Activated T-cell treated with anti-CD3 and anti-CD28 coated beads, Interleukin-2, amount 50 U/mL, for 72 hours (primary cell): ENCODE measurements at places on chromosomes 3 and 15.

GRCh38 chr15:67100801-67101581 lies 35.6 kb downstream of the SMAD3 start:
- peak; percentile 81 for DNase-seq

DNA sequence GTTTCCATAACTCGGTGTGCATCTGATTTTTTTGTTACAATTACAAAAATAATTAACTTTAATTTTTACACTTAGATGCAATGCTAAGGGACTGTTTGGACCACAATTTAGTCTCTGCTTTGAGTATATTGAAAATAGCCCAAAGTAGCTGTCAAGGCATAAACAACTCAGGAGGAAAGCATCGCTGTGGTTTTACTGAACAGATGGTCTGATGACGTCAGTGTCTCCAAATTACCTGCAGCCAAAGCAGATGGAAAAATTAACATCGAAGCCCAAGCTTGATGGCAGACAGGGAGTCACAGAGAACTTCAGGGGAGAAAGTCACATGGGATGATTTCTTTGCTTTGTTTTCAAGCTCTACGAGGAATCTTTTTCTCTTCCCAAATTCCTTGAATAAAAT lies 83.1 kb upstream of the PLCL2 start:
- DNase-seq: no peak

- no peak for DNase-seq
Observed at GRCh38 chr15:22962611-22963010, 17.6 kb downstream of the CYFIP1 start.

- DNase-seq: no peak
Observed at GRCh38 chr3:129543156-129543790, at the start of gene H1-8. Gene H1-8 (plus strand): TSS chr3:129543175. CDS start chr3:129543219, 44 bp downstream.

DNA sequence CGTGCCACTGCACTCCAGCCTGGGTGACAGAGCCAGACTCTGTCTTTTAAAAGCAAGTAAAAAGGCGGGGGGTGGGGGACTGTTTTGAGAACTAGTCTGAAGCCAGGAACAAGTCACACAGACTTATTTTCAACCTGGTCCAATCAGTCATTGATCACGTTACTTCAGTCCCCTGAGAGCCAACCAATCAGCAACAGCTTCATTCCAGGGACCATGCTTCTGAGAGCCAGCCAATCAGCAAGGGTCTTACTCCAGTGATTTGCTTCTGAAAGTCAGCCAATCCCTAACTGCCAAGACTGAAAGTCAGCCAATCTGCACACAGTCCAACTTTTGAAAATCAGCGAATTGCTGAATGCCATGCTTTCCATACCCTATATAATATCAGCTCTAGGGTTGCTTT lies 48.6 kb upstream of the C15orf39 start:
- DNase-seq: no peak

- peak; percentile 37 for DNase-seq
Observed at GRCh38 chr3:85576091-85576690, 617.4 kb downstream of the CADM2 start.

GRCh38 chr3:184085389-184085852 lies 11.4 kb upstream of the HTR3E start:
- no peak for DNase-seq

DNA sequence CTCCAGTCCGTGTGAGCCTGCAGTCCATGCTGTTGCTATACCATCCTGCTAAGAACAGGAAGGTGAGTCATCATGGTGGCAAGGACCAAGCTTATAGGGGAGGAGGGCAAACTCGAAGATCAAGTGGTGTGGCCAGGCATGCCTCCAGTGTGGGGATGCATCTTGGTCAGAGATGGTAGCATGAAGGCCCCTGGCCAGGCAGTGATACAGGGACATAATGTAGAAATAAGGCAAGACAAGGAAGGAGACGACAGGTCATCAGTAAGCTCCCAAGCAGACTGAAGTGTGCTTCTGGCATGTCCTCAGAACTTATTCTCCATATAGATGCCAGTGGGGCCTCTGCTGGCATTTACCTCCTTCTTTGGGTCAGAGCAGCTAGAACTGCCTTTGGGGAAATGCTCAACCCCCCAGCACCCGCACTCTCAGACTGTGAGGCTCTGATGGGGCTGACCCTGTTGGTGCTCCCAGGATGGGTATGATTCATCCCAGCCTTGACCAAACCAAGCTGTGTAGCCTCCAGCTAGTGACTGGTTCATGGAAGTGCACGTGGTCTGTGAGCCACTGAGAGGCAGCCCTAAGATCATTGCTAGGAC lies 52.5 kb upstream of the ATP2B2 start:
- DNase-seq: no peak

DNA sequence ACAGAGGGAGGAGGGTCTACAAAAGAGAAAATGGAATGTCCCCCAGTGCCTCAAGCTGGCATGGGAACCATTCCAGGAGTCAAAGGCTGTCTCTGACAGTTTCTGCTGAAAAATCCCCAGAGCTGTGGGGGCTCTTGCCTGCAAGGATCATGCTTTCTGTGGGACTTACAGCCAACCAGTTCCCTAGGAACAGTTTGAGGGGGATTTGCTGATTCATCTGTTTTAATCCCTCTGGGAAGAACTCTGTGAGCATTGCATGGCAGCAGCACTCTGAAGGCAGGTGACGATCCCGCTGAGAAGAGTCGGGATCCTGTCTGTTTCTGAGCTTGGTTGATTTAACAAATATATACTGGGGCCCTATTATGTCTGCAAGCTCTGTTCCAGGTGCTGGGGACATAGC lies 176.0 kb downstream of the SSR3 start:
- no peak for DNase-seq

GRCh38 chr15:64775551-64776401 lies at the start of gene RBPMS2:
Gene RBPMS2 (minus strand): TSS chr15:64775589. CDS start chr15:64775319, 270 bp downstream.
- peak; percentile 13 for DNase-seq

DNA sequence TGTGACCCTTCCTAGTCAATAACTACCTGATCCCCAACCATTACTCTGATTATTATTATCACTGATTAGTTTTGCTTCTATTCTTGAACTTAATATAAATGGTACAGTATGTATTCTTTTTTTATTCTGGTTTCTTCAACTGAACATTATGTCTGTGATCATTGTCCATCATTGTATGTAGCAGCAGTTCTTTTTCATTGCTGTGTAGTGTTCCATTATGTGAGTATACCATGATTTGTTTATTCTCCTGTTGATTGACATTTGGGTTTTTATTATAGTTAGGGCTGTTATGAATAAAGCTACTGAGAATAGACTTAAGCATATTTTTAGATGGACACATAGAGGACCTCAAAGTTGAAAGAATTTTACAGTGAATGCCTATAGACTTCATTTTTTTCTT lies 2.7 kb downstream of the KIF15 start:
- DNase-seq: no peak

- peak; percentile 80 for DNase-seq
Observed at GRCh38 chr3:197555281-197556261, at the start of gene BDH1. Gene BDH1 (minus strand): TSS chr3:197555968. CDS start chr3:197546443, 9,525 bp downstream.

- no peak for DNase-seq
Observed at GRCh38 chr3:33315826-33316225, 38.6 kb downstream of the FBXL2 start.

- no peak for DNase-seq
Observed at GRCh38 chr15:60835974-60836373, 357.0 kb upstream of the ICE2 start.

DNA sequence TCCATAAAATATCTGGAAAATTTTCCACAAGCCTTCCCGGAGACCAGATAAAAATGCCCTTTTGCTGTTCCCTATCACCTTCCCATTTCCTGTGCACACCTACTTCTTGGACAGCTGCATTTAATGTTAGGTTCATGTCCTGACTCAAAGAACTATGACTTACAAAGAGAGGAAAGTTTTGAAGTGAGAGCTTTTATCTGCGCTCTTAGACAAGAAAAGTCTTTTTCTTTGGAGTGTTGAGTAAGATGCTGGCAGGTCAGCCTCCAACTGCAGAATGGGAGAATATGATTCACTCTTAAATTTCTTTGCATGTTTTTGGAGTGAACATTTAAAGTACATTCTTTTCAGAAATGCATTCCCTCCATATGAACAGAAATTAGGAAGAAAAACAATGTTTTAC lies 147.3 kb upstream of the DPH6 start:
- DNase-seq: no peak

DNA sequence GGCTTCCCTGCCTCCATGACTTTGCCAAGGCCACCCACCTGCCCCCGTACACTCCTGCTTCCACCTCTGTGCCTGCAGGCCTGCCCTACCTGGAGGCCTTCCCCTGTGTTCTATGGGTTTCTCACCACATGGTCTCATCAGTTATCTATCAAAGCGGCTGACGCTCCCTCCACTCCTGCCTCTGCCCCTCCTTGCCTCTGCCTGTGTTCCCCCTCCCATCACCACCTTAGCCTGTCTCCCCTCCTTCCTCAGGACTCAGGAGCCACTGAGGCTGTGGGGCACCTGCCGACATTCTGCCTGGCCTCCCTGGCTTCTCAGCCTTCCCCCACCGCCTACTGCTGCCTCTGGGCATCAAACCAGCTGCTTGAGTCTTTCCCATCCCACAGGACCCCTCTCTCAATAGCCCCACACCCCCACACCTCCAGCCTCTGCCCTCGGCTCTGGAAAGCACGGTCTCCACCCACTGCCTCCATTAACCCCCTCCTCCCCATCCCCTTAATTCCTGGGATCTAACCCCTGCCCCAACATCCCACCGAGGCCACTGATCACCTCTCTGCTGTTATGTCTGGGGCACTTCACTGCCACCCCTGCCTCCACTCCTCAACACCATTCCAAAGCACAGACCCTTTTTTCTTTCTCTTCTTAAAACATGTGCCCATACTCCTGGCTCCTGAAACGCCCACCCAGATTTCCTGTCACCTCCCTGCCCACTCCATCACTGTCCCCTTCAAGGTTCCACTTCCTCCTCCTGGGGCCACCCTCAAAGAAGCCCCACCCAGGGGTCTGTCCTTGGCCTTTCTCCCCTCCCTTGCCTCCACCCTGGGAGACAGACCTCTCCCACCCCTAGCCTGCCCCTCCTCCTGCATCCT lies 24.4 kb upstream of the CYP11A1 start:
- no peak for DNase-seq

DNA sequence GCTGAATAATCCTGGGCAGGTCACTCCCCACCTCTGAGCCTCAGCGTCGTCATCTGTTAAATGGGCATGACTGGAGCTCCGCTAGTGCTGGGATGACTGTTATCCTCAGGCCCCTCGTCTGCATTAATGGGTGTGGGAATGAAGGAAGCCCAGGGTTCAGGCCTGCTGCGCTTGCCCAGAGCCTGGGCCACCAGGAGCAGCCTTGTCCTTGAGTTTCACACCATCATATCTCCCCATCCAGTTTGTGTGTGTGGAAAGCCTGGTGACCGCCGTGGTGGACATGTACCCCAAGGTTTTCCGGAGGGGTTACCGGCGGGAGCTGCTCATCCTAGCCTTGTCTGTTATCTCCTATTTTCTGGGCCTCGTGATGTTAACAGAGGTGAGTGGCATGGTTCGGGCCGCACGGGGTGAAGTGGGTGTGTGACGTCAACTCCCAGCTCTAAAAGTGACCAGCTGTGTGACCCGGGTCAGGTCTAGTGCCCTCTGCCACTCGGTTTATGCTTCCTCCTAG lies 63.5 kb upstream of the SLC6A1 start:
- no peak for DNase-seq

GRCh38 chr3:7683426-7683825 lies 818.2 kb upstream of the LMCD1 start:
- no peak for DNase-seq

DNA sequence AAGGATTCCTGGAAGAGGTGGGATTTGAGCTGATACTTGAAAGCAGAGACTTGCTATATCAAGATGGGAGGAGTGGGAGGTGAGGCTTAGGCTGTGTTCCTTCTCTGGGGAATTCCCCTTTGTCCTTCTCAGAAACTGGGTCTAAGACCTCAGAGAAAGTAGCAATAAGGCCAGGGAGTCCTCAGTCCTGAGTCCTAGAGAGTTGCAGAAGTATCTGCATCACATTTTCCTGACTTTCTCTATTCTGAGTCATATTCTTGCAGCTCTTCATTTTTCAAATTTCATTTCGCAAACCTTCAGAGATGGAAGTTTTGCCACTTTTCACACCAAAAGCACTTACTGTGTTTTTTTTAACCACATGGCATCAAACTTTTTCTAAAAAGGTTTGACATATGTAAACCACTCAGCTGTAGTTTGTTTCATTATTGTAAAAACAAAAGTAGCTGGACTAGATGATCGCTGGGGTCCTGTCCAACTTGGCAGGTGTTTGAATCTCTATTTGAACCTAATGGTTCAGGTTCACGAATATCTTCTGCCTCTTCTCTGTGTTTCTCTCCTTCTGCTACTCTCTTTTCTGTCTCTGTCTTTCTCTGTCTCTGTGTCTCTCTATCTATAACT lies 21.3 kb downstream of the COLQ start:
- no peak for DNase-seq

DNA sequence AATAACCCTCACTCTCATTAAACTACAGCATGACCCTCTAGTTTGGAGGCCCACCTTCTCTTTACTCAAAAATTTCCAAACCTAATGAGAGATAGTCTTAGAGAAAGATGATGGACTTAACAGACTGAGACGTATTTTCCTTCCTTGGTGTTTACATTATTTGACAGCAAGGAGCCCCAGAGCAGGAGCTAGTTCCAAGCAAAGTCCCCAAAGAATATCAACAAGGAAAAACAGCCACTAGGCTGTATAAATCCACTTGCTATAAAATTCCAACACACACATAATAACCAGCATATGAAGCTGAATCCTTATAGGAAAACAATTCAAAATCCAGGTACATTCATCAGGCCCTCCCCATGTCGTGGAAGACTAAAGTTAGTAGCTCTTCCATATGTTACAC lies 660.0 kb downstream of the FHIT start:
- DNase-seq: no peak

- DNase-seq: no peak
Observed at GRCh38 chr15:35000511-35000910, 12.4 kb upstream of the ZNF770 start.

- DNase-seq: no peak
Observed at GRCh38 chr3:36677331-36678007, 86.9 kb downstream of the DCLK3 start.

DNA sequence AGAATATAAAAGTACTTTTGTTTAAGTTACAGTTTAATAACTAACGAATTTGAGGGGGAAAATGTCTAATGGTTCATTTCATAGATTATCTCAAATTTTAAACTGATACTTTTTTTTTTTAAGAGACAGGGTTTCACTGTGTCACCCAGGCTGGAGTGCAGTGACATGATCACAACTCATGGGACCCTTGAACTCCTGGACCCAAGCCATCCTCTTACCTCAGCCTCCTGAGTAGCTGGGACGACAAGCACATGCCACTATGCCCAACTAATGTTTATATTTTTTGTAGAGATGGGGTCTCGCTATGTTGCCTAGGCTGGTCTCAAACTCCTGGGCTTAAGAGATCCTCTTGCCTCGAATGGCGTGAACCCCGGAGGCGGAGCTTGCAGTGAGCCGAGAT lies 16.5 kb downstream of the LRRC58 start:
- no peak for DNase-seq

GRCh38 chr3:101251441-101251840 lies 68.9 kb downstream of the IMPG2 start:
- DNase-seq: no peak

DNA sequence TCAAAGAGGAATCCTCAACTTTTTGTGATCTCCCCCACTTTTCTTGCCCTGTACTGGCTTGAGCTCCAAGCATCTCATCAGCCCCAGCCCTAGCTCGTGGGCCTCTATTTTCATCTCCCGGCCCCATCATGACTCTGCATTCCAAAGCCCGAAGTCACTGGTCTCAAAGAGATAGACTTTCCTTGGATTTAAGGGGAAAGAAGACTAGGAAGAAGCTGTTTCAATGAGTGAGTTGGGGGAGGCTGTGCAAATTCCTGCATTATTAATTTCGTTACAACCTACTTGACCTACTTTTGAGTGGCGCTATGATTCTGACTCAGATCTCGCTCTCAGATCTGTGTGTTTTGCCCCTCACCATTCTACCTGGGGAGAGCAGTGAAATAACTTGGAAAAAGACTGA lies 266.6 kb upstream of the TBL1XR1 start:
- DNase-seq: no peak
